ENCODE measurements at places on chromosomes 16 and 17.

GRCh38 chr16:76653390-76654026 lies 376.3 kb downstream of the CNTNAP4 start:
- no peak for DNase-seq

GRCh38 chr17:2794111-2794803 lies 2.0 kb upstream of the RAP1GAP2 start:
- no peak for DNase-seq

DNA sequence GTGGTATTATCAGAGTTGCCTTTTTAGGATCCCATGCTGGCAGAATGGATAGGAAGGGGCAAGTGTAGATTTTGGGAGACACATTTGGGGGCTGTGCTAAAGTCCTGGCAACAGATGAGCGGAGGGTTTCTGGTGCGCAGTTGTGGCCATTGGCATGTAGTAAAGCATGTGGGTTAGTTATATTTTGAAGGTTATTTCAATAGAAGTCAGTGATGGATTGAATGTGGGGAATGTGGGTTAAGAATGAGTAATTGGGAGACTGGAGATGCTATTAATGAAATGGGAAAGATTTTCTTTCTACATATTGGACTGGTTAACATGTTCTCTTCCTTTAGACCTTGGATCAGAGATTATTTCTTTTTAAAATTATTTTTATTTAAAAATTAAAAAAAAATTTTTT lies 10.0 kb downstream of the DUS2 start:
- no peak for DNase-seq

DNA sequence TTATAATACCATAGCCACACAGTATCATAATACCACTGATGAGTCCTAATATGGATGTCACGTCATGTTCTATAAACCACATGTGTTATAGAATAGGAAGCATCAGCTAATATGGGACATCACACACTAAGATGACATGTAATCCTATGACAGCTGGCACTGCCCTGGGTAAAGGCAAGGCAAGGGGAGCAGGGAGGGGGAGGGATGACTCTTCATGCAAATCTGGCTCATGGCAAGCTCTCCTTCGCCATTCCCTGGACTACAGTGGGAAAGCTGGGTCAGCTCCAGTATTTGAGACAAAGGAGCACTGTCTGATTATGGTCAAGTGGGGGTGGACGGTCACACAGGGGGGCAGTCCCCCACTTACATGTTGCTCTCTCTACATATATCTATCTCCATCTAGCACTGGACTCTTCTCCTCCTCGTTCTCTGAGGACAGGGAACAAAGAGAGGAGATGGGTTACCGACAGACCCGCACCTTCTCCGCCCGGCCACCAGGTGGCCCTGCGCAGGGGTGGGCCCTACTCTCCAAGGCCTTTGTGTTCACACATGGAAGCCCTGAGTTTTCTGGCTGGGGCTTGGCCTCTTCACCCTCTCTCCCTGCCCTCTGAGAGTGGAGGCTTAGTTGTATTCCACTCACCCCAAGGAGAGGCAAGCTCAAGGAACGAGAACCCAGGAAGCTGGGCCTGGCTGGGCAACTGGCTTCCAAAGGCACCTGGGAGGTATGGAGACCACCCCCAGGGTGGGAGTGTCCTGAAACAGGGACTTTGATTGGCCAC lies 23.4 kb upstream of the MPO start:
- no peak for DNase-seq

DNA sequence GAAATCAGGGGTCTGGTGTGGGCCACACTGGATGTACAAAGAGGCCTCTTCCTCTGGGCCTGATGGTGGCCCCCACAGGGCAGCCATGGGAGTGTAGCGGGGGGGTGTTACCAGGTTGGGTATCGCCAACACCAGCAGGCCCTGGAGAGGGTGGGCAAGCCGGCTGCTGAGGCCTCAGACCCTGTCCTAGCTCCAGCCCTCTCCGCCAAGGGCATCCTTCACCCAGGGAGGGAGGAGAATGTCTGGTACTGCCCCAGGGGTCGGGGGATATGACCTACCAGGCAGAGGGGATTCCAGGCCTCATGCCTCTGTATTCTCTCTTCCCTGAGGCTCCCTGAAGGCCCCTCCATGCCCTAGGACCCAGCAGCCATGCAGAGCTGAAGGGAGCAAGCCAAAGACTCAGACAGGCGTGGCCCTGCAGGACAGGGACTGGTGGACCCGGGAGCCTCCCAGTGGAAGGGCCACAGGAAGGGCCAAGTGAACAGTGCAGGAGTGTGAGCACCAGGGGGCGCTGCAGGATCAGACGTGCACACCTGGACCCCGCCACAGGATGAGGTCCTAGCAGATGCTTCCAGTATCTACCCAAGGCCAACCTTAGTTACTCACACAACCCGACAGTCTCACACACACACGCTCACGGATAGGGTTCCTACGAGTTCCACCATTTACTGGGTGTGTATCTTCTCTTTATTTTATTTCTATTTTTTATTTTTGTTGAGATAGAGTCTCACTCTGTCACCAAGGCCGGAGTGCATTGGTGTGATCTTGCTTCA lies 10.9 kb upstream of the CES4A start:
- no peak for DNase-seq

DNA sequence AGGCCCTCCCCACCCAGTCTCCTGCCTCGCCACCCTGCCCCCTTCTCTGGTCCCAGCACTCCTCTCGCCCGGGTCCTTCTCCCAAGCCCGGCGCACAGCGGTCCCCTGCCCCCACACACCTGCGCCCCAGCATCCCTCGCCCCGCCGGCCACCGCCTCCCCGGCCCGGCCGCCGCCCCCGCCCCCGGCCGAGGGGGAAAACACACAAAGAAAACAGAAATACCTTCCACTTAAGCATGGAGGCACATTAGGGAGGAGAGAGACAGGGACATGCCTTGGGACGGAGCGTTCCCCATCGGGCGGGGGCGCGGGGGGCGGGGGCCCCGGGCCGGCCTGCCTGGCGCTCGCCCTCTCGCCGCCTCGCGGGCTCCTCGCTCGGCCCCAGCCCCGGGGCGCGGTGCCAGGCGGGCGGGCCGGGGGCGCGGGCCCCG lies 326 bp downstream of the SRCIN1 start:
- DNase-seq: no peak

- DNase-seq: peak; percentile 61
Measured at GRCh38 chr17:78879635-78880186, 23.3 kb downstream of the CEP295NL start.

DNA sequence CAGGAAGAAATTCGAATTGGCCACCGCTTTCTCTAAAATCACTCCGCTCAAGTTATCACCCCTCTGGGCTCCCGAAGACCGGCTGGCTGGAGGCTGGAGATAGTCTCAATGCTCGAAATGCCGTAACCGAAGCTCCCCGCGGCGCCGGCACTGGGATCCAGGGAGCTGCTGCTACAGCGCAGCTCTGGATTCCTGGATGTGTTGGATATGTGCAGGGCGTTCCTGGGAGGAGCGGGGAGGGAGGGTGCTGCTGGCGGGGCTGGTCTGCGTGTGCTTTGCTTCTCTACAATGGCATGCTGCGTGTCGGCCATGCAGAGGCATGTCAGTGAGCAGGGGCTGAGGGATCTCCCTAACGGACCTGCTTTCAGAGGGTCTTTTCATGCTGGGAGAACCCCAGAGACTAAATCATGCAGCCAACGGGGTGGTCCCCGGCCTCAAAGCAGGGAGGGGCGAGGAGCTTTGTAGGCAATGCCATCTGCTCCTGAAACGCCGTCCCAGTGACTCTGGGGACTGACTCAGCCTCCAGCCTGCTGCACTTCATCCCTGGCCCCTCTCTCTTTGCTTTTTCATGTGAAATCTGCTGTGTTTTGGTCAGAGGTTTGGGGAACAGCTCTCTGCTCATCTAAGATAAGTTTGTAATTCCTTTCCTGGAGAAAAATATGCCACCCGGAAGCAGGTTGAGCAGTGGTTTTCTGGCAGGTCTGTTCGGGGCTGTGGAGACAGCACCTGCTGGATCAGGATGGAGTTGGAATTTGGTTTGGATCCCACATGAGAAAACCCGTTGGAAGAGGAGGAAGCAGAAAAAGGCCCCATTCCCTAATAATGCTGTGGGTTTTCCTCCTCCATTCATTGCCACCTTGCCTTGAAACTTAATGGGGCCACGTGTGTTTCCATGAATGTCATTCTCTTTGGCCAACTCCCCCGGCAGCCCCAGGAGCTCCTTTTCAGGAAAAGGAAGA lies 311.4 kb downstream of the SEC14L1 start:
- DNase-seq: no peak
